Inflammatory macrophage (primary cell): ENCODE measurements at places on chromosomes 3 and 15.

DNA sequence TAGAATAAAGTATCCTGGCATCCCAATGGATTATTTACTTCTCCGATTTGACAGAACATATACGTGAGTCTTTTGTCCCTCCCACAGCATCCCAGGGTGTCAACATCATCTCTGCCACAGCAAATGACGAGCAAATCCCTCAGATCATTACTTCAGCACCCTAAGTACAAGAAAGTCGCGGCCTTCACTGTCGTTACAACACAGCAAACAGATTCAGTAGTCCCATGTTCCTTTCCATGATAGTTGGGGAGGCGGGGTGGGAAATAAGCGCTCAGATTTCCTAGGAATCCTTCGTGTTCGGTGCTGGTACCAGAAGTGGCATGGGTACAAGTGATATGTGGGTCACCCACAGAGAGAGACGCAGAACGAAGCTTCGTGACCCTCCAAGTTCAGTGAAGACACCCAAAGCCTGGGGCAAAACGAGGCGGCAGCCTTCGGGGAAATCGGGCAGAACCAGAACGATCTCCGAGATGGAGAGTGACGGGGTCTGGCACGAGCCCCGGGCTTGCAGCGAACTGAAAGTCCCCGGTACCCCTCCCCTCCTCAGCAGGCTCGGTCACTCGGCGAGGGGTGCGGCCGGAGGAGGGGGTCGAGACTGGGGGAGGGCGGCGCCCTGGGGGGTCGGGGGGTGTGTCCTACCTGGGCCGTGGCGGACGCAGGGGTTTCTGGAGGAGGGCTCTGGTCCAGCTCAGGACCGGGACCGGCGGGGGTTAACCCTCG lies 619 bp downstream of the TTBK2 start:
- peak; percentile 79 for DNase-seq

GRCh38 chr3:107911337-107912000 lies 179.4 kb downstream of the CD47 start:
- no peak for DNase-seq

GRCh38 chr3:39982665-39983357 lies 173.4 kb downstream of the MYRIP start:
- no peak for DNase-seq

GRCh38 chr3:141051443-141052200 lies 475 bp downstream of the SPSB4 start:
- DNase-seq = no peak

GRCh38 chr3:187025254-187025655 lies 94.9 kb downstream of the ST6GAL1 start:
- DNase-seq = no peak

DNA sequence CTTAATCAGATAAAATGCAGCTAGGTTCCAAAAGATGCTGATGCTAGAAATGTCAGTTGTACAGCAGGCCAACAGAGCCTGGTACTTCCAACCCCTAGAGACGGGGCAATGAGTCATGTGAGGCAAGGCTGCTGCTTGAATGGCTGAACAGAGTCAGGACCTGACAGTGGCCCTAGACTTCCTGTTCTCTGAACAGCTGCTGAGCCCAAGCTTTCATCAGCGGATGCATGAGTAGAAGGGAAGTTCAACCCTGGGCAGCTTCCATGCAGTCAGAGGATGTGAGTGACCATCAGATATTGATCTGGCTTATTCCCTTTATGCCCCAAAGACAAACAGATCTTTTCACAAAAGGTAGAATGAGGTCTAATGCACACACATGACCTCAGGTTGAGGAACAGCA lies 282.9 kb upstream of the COL8A1 start:
- no peak for DNase-seq

GRCh38 chr3:129224984-129225393 lies 24.4 kb upstream of the COPG1 start:
- DNase-seq = peak; percentile 98

GRCh38 chr3:187027531-187028278 lies 97.4 kb downstream of the ST6GAL1 start:
- peak; percentile 78 for DNase-seq

GRCh38 chr3:111794711-111795110 lies 64.4 kb upstream of the PHLDB2 start:
- no peak for DNase-seq

- no peak for DNase-seq
Measured at GRCh38 chr3:41362638-41363559, 163.6 kb downstream of the CTNNB1 start.

GRCh38 chr3:3853544-3853943 lies 54.3 kb downstream of the LRRN1 start:
- no peak for DNase-seq

GRCh38 chr15:60908332-60908731 lies 320.8 kb downstream of the RORA start:
- no peak for DNase-seq

DNA sequence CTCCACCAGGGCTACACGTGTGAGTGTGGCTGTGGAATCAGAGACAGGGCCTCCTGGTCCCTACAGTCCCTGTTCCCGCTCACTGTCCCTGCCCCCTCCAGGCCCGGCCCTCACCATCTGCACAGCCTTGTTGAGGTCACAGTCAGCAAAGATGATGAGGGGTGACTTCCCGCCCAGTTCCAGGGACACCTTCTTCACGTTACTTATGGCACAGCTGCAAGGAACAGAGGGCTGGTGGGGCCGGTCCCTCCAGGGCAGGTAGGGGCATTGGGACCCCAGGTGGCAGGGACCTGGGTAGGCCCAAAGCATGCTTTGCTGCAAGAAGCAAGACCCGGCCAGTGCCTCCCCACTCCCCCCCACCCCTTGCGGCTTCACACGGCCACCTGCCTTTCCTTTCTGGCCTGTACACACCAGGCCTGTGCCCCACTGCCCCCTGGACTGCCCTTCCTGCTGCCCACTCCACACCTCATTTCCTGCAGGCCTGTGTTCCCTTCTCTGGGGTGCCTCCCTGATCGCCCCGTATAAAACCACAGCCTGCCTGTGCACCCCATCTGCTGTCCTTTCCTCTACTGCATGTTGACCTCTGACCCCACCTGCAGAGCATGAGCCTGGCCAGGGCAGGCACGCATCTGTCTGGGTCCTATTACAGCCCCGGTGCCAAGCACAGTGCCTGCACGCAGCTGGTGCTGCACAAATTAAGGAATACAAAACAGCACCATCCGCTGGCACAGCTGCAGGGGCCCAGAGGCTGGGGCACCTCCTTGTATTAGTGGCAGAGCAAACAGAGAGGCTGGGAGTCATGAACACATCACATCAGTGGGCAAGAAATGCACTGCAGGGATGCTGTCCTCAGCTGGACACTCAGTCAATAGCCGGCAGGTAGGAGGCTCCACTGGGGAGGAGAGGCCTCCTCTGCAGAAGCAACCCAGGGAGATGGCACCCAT lies 30.8 kb upstream of the SLC41A3 start:
- DNase-seq = no peak

DNA sequence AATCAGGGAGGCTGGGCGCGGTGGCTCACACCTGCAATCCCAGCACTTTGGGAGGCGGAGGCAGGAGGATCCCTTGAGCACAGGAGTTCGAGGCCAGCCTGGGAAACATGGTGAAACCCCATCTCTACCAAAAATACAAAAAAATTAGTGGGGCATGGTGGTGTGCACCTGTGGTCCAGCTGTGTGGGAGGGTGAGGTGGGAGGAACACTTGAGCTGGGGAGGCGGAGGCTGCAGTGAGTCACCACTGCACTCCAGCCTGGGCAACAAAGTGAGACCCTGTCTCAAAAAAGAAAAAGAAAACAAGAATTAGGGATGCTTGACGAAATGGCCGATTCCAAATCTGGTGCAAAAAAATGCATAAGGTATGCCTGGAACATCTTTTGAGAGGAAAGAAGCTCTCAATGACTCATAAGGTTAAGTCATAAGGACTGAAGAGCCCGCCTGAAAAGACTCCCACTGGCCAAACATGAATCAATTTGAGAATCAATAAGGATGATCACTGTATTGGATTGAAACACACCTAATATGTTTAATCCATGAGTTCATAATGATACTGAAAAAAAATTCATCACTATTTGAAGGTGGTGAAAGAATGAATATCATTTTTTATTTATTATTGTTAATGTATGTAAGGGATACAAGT lies 27.7 kb downstream of the BLM start:
- DNase-seq = no peak

- no peak for DNase-seq
Measured at GRCh38 chr3:192916371-192917027, 1.2 kb downstream of the MB21D2 start.

DNA sequence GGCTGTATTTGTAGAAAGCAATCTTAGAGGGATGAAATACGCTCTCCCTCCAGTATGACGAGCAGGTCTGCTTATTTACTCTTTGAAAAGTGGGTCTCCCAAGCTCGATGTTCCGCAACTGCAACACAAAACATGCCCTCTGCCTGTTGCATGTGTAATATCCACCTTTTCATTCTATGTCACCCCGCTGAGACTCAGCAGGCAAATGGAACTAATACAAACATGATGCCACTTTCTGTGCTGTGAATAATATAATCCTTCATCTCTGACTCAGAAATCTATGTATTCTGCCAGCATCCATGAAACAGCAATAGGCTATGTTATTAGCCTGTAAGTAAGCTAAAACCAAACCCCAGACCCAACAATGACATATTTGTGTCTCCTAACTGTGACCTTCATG lies 200.8 kb upstream of the TMCO5A start:
- no peak for DNase-seq

DNA sequence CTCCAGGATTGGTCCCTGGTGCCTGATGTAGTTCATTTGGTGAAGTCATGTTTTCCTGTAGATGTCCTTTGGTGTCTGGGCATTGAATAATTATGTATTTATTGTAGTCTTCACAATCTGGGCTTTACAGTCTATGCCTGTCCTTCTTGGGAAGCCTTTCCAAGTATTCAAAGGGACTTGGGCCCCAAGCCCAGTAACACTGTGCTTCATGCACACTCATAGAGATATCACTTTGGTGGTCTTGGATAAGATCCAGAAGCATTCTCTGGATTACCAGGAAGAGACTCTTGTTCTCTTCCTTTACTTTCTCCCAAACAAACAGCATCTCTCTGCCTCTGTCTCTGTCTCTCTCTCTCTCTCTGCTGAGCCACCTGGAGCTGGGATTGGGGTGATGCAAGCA lies 281.1 kb upstream of the GOLGA6L4 start:
- DNase-seq = no peak

- no peak for DNase-seq
Measured at GRCh38 chr3:72223116-72223515, 438.2 kb upstream of the PROK2 start.

DNA sequence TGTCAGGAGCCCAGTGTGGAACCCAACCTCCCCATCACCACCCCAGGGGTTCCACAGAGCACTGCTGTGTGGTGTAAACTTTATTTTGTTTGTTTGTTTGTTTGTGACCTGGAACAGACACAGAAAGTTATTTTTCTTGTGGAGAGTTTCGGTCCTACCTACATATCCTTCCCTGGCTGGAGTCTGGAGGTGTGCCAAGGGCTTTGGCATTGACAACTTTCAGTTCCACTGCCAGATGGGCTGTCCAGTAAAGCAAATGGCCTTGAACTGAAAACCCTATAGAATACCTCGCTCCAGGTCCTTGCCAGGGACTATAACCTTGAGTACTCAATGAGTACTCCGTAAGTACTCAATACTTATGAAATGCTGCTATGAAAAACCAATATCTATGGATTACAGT lies 103.5 kb downstream of the MITF start:
- no peak for DNase-seq

- peak; percentile 54 for DNase-seq
Measured at GRCh38 chr15:58495891-58496408, 64.2 kb downstream of the LIPC start.

DNA sequence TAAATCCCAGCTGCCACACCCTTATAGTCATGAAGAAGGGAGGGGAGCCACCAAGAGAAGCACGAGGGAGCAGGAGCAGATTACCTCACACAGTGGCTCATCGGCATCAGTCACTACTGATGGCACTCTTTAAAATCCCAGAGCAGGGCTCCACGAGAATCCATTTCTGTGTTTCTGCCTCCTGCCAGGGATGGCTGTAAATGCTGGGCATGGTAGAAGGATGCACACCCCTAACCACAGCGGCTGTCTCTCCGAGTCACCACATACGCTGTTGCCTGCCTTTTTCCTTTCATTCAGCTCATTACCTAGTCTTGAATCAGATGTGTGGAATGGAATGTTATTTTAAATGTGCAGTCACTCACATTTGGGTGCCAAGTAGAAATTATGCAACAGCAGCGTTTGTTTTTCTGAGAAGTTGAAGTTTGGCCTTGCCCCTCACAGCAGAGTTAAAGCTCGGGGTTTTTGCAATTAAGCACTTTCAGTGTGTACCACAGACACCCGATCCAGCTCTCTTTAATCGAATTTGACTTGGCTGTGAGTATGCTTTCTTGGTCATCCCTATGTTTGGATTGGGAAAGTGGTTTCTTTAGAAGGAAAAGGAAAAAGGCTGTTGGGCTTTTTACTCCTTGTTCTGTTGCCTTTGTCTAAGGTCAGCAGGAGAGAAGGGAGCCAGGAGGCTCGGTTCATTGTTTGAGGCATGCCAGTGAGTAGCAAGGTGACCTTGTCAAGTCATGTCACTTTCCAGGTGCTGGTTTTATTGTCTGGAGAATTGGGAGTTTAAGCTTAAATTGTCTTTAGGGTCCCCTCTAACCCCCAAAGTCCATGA lies 284.2 kb upstream of the TPM1 start:
- DNase-seq = no peak

GRCh38 chr3:32106929-32107362 lies 526 bp downstream of the GPD1L start:
- DNase-seq = peak; percentile 6

- no peak for DNase-seq
Measured at GRCh38 chr15:39095218-39095879, 485.5 kb upstream of the THBS1 start.

- peak; percentile 45 for DNase-seq
Measured at GRCh38 chr15:65082303-65082953, 5.9 kb downstream of the KBTBD13 start.

- DNase-seq = no peak
Measured at GRCh38 chr3:134916276-134916961, 121.4 kb downstream of the EPHB1 start.

GRCh38 chr15:40038275-40038637 lies 725 bp downstream of the SRP14 start:
- DNase-seq = no peak

DNA sequence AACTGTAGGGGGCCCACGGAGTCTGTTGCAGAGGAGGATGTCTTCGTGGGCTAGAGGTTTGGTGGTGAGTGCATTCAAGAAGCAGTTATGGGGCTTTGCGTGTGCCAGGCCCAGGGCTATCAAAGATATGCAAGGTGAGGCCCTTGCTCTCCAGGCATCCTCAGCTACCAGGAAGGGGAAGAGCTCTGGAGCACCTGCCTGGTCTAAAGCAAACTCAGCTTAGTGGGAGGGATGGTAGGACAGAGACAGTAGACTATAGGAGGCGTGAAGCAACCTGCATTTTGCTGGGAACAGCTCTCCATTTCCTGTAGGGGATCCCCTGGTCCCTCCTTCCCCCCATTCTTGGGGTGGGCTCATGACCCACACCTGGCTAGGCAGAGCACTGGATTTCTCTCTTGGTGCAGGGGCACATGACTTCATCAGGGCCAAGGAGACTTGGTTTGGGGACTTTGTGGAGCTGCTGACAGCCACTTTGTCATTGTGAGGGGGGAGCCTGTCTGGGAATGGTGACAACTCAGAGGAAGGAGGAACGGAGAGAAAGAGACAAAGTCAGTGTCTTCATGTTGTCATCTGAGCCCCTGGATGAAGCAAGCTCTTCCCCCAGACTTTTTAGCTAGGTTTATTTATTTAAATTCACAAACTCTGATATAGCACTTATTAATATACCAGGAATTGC lies 8.6 kb upstream of the EEFSEC start:
- peak; percentile 18 for DNase-seq
